ENCODE measurements at places on chromosomes 1 and 21.

- DNase-seq, result peak; percentile 56
Observed at GRCh38 chr21:42465008-42465802, 30.8 kb downstream of the RSPH1 start.

DNA sequence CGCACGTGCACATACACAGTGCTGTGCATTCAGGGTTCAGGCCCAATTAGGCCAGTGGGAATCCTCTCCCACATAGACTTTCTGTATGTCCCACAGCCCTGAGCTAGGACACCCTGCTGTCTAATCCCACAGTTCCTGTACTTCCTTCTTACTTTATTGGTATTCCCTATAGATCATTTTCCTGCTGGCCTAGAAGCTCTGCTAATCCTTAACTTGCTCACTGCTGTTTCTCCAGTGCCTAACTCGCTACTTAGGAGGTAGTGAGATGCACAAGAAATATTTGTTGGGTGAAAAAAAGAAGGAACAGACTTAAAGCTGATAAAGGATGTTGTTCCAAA is 34.1 kb upstream of the FHAD1 start:
- no peak for DNase-seq

DNA sequence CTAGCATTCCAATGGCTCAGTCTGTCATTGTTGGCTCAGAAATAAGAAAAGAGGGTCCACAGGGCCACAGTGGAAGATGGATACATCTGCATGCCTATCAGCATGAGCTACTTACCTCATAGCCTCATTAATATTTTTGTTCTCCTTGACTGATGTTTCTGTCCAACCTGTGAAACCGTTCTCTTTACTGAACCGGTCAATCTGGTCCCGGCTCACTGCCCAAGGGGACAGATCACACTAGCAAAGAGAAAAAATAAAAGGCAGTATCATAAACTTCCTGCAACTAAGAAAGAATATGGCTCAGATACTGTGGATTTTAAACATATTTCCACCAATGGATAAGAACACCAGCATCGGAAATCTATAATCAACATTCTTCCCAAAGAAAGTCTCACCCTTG is 4.7 kb downstream of the RAB29 start:
- DNase-seq, result no peak

DNA sequence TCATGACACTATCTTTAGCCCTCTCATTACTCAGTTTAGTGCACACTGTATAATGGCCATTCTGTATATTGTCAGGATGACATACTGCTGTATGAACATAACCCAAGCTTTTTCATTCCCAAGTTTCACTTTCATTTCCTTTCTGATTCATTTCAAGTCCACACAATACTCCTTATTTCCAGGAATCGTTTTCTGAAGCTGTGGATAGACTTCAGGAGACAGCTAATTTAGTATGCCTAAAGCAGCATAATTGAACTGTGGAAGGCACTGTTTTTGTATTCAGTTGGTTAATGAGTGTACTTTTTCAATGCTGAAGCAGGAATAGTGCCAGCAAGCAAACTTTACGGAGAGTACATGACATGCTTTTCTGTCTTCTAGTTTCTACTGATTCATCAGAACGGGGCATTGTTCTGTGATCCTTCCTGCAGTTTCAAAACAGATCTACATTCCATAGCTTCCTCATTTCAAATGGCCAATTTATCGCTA is 578.5 kb upstream of the ZP4 start:
- peak; percentile 76 for DNase-seq

DNA sequence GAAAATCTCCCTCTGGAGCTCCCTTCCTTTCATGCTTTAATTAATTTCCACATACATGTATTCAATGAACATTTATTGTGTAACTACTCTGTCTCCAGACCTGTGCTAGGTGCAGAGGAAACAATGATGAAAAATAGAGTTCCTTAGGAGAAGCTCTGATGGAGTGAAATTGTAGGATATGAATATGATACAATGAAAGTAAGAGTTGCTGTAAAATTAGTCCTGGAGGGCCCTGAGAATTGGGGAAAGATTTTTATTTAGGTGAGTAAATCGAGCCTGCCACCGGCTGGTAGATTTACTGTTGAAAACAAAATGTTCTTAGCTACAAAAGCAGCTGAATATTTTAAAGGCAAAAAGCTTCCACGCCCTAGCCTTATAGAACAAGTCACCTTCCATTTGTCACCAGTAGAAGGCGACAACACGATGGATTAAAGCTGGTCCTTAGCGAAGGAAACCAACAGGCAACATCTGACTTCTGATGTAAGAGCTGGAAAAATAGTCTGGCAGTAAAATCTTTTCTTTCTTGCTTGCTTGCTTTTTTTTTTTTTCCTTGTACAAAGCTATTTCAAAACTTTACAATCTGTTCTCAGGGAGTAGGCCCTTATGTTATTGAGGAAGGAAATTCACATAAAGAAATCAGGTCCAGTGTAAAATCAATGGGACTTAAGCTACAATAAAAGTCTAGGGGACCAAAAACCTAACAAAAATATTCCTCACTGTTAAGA is 82.0 kb upstream of the ROR1 start:
- peak; percentile 92 for DNase-seq

- no peak for DNase-seq
Observed at GRCh38 chr1:183498342-183498991, 26.2 kb downstream of the SMG7 start.

DNA sequence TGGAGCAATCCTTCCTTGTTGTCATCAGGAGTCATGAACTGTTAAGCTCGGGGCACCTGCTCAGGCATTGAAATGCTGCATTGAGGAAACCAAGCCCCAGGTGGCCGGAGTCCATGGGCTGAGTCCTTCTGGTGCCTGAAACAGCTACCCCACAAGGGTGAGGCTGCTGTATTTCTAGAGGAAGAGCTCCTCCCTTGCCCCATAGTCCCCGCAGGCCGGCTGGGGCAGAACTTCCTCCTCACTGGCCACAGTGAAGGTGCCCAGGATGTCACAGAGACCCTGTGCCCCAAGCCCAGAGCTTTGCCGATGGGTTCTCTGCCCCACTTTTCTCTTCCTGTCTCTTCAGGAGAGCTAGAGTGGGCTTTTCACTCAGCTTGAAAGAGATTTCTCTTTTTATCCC is 80.8 kb upstream of the GCLM start:
- DNase-seq, result no peak

DNA sequence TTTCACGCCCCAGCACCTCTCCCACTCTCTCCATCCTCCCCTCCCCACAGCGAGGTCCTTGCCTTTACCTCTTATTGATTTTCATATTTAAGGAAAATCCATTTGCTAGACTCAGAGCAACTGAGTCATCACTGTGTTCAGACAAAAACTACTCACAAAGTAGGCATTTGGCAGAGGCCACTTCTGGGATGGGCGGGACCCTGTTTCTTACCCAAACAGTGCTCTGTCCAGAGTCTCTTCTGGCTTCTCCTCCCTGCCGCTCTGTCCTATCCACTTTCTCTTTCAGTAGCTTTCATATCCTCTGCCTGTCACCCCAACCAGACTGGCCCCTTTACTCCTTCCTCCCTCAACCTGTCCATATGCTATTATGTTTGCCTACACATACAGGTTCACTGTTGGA is 2.4 kb upstream of the NAV1 start:
- DNase-seq, result peak; percentile 86

GRCh38 chr1:28796352-28797211 is 15.4 kb upstream of the OPRD1 start:
- no peak for DNase-seq

DNA sequence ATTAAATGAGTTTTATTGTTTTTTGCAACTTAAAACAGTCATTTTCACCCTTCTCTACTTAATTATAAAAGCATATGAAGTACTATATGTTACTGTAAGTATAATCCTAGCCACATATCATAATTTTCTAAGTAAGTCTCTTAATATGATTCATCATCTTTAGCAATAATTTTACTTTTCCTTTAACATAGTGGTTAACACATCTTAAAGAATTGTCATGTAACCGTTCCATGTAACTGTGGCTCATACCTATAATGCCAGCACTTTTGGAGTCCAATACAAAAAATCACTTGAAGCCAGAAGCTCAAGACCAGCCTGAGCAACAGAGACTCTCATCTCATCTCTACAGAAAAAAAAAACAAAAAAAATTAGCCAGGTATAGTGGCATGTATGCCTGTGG is 260.6 kb upstream of the DUSP10 start:
- no peak for DNase-seq

GRCh38 chr1:2786329-2787162 is 14.9 kb downstream of the TTC34 start:
- DNase-seq, result no peak

DNA sequence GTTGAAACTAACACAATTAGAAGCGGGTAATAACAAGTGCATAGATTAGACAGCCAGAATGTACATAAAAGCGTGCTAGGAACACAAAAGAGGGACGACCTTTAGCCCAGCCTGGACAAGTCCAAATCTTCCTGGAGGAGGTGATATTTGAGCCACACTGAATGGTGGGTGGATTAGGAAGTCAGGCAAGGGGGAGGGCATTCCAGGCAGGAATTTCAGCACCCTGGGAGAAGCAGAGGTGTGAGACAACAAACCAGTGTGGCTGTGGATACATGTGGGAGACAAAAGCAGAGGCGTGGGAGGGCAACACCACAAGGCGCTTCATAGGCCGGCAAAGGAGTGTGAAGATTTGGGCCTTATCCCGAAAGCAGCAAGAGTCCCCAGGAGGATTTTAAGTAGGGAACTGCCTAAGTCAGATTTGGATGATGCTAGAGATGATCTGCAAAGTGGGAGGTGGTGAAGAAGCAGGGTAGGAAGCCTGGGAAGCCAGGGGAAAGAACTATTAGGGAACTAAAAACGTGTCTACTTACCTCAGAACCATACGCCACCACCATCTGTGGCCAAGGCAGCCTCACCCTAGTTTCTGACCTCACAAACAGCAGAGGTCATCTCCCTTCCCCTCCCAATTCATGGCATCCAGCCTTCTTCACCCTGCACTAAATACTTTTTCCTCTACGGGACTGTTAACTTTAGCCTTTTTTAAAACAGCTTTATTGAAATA is 81.8 kb downstream of the GLUL start:
- no peak for DNase-seq

DNA sequence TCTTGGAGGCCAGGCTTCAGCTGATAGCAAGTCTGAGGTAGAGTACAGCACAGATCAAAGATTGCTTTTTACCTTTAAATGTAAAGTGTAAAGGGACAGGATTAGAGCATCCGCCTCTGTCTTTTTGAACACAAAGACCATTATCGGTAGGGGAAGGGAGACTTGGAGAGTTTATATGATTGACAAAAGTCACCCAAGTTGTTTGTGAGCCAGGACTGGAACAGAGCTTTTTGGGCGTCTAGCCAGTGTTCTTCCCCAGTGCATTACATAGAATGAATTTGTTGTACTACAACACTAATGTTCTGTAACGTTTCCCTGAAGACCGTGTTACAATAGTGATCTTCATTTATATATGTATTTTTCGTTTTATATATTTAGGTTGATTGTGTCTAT is 9.3 kb upstream of the PIGC start:
- DNase-seq, result no peak

DNA sequence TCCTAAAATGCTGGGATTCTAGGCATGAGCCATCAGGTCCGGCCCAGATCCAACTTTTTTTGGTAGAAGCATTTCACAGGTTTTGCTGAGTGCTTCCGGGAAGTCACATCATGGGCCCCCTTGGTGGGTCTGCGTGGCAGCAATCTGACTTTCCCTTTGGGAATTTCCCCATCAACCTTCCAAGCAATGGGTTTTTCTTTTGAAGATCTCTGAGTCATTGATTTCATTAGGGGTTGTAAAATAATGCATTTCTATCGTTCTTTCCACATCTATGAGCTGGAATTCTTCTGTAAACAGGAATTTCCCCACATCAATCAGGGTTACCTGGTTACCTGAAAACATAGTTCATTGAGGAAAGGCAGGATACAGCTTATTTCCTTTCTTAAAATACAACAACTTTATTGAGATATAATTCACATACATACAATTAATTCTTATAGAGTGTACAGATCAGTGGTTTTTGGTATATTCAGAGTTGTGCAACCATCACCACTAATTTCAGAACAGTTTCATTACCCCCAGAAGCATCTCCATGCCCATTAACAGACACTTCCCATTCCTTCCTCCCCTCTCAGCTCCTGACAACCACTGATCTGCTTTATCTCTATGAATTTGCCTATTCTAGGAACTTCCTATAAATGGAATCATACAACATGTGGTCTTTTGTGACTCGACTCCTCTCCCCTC is 9.9 kb upstream of the ZBTB17 start:
- DNase-seq, result no peak

- no peak for DNase-seq
Observed at GRCh38 chr1:46466477-46467182, 23.0 kb upstream of the DMBX1 start.

- no peak for DNase-seq
Observed at GRCh38 chr1:78492386-78492950, 1.7 kb downstream of the PTGFR start.

DNA sequence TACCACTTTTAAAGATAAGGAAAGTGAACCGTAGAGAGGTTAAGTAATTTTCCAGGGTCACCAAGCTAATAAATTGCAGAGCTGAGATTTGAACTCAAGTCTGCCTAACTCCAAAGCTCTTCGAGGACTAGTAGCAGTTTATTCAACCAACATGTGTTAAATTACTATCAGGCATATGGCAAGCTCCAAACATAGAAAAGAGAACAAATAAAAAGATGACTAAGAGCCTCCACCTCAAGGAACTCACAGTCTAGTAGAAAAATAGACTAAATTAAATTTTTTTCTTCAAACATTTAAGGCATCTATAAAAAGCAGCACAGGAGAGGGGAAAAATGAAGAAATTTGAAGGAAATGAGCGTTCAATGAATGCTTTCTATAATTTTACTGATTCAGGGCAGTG is 22.2 kb downstream of the SLC9C2 start:
- DNase-seq, result no peak

DNA sequence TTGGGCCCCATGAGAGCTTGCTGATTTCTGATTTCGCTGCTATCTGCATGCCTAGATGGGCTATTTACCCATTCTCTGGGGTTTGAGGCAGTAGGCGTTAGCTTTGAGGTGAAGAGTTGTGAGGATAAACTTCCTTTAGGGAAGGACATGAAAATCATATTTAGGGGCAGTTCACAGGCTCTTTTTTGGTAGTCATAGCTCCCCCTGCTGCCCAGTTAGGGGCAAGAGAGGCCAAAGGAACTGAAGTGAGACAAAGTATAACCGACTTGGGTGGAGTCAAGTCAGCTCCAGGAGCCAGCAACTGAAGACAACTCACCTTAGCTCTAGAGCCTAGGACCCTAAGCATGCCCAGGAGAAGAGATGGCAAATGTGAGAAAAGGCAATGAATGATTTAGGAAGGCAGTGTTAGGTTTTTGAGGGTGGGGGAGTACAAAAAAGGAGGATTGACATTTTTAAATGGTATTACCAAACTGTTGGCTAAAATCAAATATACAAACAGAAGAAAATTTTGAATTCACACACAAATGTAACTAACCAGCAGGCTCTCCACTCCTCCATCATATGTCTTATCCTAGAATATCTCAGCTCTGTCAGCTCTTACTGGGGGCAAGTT is 625.2 kb downstream of the LMO4 start:
- DNase-seq, result peak; percentile 83

GRCh38 chr1:8607906-8608305 is 209.5 kb downstream of the RERE start:
- DNase-seq, result no peak

Data from astrocyte of the spinal cord (primary cell).